H1 (cell line): ENCODE measurements at places on chromosomes 4 and X.
A peak's percentile ranks its signal among the peaks of the same experiment; 100 is the strongest.

GRCh38 chrX:119617517-119618164, 11.4 kb upstream of the NKRF start:
- H3K4me3 ChIP-seq, result peak overlapping the region; percentile 29; the same call in 1 of the 2 replicates
- no peaks in the 10 kb centered on the region for H3K36me3 ChIP-seq
- no peaks in the 10 kb centered on the region for H3K4me1 ChIP-seq

DNA sequence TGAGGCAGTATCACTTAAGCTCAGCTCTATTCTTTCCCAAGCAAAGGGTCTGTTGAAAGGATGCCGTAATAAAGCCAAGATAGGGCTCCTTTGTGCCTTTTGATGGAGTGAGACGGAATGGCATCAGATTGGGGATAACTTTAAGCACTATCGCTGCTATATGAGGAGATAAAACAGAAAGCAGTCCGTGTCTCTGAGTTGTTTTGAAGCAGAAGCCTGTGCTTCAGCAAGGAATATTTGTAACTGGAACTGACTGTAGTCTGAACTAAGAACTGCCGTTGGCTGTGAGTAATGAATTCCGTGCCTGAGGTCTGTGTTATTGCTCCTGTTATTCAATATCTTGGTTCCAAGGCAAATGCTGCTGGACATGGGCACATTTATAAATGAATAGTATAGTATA, 297.4 kb downstream of the ANKRD50 start:
- H3K36me3 ChIP-seq, result no peaks in the 10 kb centered on the region
- no peak overlapping the region for H3K27ac ChIP-seq
- peaks cover 2% of the 10 kb centered on the region; the same call in 1 of the 2 replicates for H3K4me1 ChIP-seq
- H3K27me3 ChIP-seq, result no peaks in the 10 kb centered on the region
- no peak overlapping the region for H3K4me3 ChIP-seq
- no peak for DNase-seq

GRCh38 chr4:45475548-45475947, 648.3 kb downstream of the GABRG1 start:
- no peaks in the 10 kb centered on the region for H3K27me3 ChIP-seq
- no peaks in the 10 kb centered on the region for H3K4me1 ChIP-seq
- H3K36me3 ChIP-seq, result peaks cover 4% of the 10 kb centered on the region; the same call in 1 of the 2 replicates
- no peak overlapping the region for H3K4me3 ChIP-seq

DNA sequence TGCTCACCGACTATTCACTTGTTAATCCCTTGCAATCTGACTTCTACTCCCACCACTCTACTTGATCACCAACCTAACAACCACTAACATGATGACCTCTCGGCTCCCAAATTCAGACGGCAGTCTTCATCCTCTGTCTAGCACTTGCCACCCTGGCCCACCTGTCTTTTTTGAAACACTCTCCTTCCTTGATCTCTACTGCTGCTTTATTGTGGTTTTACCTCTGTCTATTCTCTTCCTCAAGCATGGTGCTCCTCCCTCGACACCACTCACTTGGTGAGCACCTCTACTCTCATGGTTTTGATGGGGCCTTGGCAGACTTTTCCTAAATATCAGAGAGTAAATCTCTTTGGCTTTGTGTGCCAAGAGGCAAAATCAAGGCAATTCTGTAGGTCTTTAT, 21.7 kb upstream of the CXCR3 start:
- no peak overlapping the region for H3K4me3 ChIP-seq
- no peak overlapping the region for H3K27ac ChIP-seq
- H3K27me3 ChIP-seq, result no peaks in the 10 kb centered on the region
- H3K36me3 ChIP-seq, result no peaks in the 10 kb centered on the region

GRCh38 chr4:83609365-83609764, 73.5 kb downstream of the GPAT3 start:
- H3K36me3 ChIP-seq, result no peaks in the 10 kb centered on the region
- H3K27me3 ChIP-seq, result no peaks in the 10 kb centered on the region
- no peak overlapping the region for H3K4me3 ChIP-seq
- no peaks in the 10 kb centered on the region for H3K4me1 ChIP-seq
- DNase-seq, result no peak

GRCh38 chr4:14022456-14022855, 394.9 kb upstream of the BOD1L1 start:
- H3K4me3 ChIP-seq, result no peak overlapping the region
- no peak for DNase-seq
- no peaks in the 10 kb centered on the region for H3K36me3 ChIP-seq
- no peak overlapping the region for H3K27ac ChIP-seq
